ENCODE measurements at places on chromosomes 7 and 10.
A peak's percentile ranks its signal among the peaks of the same experiment; 100 is the strongest.

- no peak for DNase-seq
Measured at GRCh38 chr10:63396133-63396761, 69.5 kb downstream of the JMJD1C start.

DNA sequence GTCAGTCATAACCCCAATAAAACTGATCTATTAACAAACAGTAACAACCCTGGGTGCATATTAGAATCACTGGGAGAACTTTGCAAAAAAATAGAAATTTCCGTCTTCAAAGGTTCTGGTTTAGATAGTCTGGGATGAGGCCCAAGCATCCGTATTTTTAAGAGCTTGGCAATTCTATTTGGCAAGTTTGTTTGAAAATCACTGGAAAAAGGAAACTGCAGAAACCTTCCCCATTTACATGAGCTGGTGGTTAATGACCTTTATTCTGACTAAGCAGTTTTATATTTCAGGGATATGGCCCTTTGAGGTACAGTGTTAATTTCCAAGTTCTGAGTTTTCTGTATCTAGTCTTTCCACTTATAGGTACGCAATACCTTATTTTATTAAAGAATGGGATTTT, 115.8 kb upstream of the PRR15 start:
- DNase-seq = no peak

- peak; percentile 42 for DNase-seq
Measured at GRCh38 chr10:94279835-94280709, 82.7 kb downstream of the NOC3L start.

DNA sequence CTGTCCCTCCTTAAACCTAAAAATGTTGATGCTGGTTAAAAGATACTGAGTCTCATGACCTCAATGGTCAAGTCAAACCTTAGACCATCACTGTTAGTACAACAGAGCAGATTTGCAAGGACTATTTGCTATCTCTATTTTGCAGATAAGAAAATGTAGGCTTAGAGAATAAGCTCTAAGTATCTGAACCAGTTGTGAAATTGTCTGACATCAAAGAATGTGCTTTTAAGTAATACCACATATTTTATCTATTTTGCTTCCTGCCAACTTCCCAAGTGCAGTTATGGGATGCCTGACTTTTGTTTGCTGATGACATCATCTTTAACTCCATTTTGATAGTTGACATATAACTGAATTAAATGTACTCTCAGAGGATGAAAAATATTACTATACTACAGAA, 83.6 kb upstream of the TMEM106B start:
- no peak for DNase-seq

DNA sequence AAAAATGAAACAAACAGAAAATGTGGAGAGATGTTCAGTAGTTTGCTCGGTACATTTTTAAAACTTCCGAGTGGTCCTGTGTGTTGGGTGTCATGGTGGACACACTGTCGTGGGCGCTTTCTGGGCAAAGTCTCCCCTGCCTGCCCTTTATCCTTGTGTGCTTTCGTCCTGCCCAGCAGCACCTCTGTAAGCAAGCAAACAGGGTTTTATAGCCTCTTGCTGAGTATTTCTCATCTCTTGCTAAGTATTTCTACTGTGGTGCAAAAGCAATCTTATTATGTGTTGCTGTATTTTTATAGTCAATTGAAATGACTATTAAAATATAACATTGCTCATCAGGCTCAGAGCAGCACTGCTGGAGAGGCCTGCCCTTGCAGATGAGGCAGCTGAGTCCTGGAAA, 48.7 kb downstream of the DOCK1 start:
- no peak for DNase-seq

DNA sequence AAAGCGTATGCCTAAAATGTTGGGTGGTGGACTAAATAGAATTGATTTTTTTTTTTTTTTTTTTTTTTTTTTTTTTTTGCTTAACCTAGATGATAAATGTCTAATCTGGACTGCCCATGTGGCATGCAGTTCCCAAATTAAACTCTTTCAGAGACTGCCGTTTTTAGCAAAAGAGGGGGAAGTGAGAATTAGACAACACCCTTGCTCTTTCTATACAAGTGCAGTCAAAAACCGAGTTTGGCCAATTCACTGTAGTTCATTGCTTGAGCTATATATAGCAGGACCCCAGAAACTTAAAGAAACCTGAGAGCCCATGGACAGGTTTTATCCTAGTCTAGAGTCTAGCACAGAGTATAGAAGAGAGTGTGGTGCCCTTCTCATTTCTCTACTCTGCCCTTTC, 141.9 kb downstream of the GRM3 start:
- DNase-seq = no peak

- peak; percentile 64 for DNase-seq
Measured at GRCh38 chr7:5143935-5144903, 45.8 kb upstream of the WIPI2 start.

GRCh38 chr7:2379821-2380450, 23.5 kb upstream of the CHST12 start:
- DNase-seq = no peak

GRCh38 chr7:11193131-11193867, 219.6 kb downstream of the PHF14 start:
- DNase-seq = no peak

GRCh38 chr10:128221807-128222206, 95.6 kb upstream of the MKI67 start:
- no peak for DNase-seq

- no peak for DNase-seq
Measured at GRCh38 chr7:104362756-104363155, 34.4 kb downstream of the LHFPL3 start.

GRCh38 chr10:124612611-124613498, 131.3 kb downstream of the FAM53B start:
- DNase-seq = no peak

- no peak for DNase-seq
Measured at GRCh38 chr7:81956520-81956919, 186.7 kb upstream of the HGF start.

DNA sequence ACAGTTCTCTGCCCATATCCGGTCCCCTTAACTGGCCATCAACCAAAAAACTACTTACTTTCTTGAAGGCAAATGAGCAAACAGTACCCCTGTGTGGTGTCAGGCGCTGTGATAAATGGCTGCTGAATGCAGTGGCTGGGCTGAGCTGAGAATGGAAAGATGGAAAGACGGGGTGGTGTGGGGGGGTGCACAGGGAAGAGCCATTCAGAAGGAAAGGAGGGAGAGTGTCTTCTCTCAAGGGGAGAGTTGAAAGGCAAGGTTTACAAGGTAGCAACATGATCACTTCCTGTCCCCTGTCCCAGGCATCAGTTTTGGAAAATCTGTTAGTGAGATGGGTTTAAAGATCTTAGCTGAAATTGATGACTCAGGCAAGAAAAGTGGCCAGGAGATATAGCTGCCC, 22.5 kb downstream of the EMX2 start:
- DNase-seq = no peak

- no peak for DNase-seq
Measured at GRCh38 chr10:103510046-103510685, 16.7 kb downstream of the NEURL1 start.

DNA sequence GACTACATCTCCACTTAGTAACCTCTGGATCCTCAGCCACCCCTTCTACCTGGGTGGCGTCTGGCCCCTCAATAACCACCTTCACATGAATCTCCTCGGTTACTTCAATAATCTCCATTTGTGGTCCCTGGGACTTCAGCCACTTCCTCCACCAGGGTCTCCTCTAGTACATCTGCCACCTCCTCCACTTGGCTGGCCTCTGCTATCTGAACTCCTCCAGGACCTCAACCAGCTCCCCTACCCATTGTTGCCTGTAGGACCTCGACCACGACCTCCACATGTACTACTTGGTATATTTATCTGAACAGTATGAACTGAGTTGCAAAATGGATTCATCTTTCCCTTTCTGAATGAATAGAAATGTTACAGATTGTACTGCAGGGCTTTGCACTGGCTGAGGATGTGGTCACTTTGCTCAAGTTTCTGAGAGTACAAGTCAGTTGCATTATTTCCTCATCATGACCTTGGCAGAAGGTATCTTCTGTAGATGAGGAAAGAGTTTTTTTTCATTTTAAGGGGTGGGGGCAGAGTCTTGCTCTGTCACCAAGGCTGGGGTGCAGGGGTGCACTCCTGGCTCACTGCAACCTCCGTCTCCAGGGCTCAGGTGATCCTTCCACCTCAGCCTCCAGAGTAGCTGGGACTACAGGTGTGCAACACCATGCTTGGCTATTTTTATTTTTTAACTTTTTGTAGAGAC, 36.0 kb downstream of the MAT1A start:
- no peak for DNase-seq

DNA sequence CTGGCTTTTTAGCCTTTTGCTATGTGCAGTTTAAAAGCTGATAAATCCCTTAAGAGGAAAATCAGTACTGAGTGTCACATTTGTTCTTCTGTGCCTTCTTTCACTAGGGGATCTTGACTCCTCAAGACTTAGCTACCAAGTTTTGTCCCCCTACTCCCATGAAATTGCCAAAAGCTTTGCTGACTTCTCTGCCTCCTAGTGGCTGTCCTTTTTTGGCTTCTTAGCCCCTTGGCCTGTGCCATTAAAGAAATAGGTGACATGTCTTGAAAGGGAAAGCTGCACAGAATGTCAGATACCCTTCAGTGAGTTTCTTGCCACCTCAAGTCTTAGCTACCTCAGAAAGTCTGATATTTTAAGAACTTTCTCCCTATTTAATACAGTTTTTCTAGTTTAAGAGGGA, 10.5 kb downstream of the MKLN1 start:
- DNase-seq = no peak

DNA sequence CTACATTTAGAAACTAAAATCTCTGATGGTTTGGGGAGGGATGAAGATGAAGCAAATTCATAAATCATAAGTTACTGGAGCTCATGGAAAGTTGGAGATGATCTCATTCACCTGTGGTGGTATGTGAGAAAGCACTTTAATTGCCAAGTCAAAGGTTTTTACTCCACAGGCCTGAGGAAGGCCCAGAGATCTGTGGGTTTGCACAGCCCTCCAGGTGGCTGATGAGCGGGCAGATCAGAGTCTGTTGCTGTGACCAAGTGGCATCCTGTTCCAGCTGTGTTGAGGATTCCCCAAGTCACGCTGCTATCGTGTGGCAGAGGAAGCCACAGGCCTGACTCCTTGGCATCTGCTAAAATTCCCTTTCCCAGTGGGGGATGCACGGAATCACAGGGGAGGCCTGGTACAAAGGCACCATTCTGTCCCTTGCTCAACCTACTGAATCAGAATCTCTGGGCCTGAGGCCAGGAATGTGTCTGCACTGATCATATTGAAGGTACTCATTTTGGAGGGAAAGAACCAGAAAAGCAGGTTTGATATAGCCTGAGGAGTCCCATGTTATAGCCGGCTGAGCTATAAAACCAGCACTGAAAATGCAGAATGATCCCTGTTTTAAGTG, 19.7 kb upstream of the DDC start:
- no peak for DNase-seq

DNA sequence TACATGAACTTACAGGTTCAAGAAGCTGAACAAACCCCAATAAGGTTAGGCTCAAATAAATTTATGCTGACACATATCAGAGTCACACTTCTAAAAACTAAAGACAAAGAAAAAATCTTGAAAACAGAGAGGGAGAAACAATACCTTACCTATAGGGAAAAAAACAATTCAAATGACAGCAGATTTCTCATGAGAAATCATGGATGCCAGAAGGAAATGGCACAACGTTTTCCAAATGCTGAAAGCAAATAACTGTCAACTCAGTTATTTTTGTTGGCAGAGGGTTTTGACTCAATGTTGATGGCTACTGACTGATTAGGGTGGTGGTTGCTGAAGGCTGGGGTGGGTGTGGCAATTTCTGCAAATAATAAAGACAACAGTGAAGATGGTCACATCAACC, 239.4 kb downstream of the ARHGAP12 start:
- DNase-seq = no peak

- no peak for DNase-seq
Measured at GRCh38 chr10:6987536-6987945, 407.5 kb upstream of the PRKCQ start.

DNA sequence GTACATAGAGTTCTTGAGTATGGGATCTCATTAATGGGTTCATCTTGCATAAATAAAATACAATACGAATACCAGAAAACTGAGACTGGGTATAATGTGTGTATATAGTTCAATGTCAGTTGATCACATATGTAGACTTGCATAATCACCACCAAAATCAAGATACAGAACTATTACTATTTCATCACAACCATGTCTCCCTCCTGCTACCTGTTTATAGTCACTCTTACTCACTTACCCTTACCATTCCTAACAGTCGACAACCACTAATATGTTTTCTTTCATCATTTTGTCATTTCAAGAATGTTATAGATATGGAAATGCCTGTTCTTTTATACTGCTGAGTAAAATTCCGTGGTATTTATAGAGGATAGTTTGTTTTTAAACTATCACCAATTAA, 416.1 kb upstream of the CNTNAP2 start:
- DNase-seq = no peak

GRCh38 chr7:51328351-51328801, 11.8 kb upstream of the COBL start:
- no peak for DNase-seq

DNA sequence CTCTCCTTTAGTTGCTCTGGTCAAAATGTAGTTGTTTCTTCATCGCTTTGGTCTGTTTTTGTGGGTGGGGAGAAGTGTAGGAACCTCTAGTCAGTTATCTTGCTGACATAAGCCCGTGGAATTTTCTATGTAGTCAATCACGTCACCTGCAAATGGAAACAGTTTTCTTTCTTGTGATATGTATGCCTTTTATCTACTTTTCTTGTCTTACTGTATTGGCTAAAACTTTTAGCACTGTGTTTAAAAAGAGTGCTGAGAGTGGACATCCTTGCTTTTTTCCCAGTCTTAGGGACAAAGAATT, 42.3 kb downstream of the AKR1E2 start:
- no peak for DNase-seq

DNA sequence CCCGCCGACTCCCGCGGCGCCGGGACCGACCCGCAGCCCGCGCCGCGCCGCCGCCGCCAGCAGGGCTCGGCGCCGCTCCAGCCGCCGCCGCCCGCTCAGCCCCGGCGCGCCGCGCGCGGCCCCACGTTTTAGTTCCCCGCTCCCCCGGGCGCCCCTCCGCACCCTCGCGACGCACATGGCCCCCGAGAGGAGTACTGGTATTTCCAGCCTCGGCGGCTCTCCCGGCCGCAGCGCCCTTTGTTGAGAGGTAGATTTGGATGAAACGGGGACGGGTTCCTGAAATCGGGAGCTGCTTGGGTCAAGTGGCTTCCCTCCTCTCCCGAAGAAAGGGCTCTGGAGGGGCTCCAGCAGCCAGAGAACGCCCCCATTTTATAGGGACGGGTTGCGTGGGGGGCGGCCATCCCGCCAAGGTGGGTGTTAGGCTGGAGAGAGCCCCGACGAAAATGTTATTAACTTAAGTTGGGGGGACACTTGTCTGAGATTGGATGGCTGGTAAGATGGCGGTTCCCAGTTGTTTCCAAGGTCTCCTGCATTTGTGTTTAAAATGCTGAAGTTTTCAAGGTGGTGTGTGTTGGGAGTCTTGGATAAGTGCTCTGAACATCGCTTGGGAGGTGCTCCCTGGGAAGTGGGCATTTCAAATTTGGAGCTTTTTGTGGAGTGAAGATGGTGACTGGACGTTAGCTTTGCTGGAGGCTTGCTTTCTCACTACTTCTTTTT, 1.2 kb downstream of the BMI1 start:
- DNase-seq = no peak

- no peak for DNase-seq
Measured at GRCh38 chr10:33507662-33508425, 173.4 kb upstream of the NRP1 start.

All from activated CD8-positive, alpha-beta memory T cell treated with anti-CD3 and anti-CD28 coated beads for 1 hour (primary cell).